ENCODE measurements at places on chromosomes 7 and 10.

- DNase-seq = no peak
These were observed 18.5 kb downstream of the MYH16 start for GRCh38 chr7:99290980-99291607.

- DNase-seq = no peak
These were observed 176.4 kb downstream of the XPNPEP1 start for GRCh38 chr10:109746861-109747260.

DNA sequence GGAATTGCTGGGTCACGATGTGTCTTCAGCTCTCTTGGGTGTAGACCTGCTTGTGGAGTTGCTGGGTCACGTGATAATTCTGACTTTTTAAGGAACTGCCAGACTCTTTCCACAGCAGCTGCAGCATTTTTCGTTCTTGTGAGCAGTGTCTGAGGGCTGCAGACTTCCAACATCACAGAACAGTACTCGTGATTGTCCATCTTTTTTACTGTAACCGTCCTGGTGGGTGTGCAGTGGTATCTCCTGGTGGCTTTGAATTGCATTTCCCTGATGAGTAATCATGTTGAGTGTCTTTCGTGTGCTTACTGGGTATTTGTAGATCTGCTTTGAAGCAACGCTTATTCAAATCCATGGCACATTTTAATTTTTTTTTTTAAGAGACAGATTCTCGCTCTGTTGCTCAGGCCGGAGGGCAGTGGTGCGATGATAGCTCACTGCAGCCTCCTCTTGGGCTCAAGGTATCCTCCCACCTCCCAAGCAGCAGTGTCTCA, 22.7 kb downstream of the INPP5A start:
- no peak for DNase-seq

GRCh38 chr10:17022466-17022825, 107.2 kb downstream of the CUBN start:
- no peak for DNase-seq

DNA sequence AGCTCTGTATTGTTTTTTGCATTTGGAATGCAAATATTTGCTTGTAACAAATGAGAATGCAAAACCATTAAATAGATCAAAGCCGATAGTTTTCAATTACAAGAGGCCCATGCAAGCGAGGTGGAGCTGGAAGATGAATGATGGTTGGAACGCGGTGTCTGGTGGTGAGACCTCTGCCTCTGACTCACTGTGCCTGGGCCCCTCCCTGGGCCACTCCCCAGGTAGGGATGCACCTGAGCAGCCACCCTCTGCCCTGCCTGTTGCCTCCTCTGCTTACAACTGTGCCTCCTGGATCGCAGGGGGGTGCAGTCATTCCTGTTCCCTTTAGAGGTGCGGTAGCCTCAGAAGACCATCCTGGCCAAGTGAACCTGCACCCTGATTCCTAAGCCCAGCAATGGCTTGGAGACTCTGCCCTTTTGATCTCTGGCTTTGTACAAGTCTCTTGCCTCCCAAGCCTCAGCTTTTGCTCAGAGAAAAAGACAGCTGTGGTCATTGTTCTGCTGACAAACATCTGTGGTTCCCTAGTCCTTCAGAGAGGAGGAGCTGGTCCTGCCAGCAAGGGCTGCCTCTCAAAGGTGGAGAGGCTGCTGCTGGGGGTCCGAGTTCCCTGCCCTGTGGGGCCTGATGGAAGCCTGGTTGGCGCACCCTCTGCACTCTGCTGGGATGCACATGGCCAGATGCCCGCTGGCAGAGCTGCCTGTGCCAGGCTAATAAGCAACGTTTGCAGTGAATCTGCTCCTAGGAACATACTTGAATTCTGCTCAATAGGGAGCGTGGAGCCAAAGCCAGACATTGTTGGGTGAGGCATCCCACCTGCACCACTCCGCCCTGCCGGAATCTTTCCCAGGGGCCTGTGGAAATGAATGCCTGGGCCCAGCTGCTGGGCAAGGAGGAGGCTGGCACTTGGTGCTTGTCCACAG, 126.3 kb upstream of the TCERG1L start:
- DNase-seq = no peak

DNA sequence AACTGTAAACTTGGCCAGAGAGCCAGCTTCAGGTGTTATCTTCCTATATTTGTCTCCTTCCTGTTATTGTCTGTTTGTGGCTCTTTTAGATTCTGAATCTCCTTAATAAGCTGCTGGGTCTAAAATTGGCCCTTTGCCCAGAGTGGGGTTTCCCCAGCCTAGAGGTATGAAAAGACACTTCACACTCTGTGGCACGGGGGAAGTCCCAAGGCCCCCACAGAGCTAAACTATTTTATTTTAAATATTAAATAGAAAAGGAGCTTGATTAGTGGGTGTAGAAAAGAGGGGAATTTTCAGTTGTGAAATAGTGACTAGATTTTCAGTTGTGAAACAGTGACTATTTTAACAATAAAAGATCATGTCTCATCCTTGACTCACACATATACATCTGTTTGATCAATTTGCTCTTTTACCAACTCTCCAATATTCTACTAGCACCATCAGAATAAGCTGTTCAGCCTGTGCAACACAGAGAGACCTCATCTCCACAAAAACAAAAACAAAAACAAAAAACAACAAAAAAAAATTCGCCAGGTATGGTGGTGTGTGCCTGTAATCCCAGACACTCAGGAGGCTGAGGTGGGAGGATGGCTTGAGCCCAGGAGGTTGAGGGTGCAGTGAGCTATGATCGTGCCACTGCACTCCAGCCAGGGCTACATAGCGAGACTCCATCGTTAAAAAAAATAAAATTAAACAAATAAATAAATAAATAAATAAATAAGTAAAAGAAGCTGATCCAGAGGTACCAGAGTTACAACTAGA, 24.9 kb upstream of the ADO start:
- no peak for DNase-seq

- DNase-seq = no peak
These were observed 3.5 kb upstream of the BMPER start for GRCh38 chr7:33901847-33902246.

DNA sequence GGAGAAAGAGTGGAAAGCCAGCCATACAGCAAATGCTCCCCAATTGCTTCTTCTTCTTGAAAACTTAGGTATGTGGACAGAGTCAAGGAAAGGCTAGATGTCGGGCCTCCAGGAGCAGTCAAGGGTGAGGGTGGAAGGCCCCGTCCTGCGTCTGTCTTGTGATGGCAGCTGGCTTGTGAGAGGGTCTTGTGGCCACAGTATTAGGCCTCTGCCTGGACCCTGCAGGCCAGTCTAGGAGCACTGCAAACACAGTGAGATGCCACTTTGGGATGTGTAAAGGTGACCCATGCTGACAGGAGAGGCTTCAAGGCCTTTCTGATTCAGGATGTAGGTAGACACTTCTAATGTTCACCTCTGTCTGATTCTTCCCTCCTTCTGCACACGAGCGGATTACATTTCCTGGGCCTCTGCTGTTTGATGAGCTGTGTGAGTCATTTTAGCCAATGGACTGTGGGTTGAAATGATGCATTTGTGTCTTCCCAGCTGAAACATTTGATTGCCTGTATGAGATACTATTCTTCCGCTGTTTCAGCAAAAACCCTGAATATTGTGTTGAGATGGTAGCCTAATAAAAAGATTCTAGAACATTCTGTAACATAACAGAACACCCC, 135.4 kb downstream of the EMX2 start:
- DNase-seq = no peak

GRCh38 chr10:2744547-2745200, 322.7 kb upstream of the PFKP start:
- DNase-seq = no peak

DNA sequence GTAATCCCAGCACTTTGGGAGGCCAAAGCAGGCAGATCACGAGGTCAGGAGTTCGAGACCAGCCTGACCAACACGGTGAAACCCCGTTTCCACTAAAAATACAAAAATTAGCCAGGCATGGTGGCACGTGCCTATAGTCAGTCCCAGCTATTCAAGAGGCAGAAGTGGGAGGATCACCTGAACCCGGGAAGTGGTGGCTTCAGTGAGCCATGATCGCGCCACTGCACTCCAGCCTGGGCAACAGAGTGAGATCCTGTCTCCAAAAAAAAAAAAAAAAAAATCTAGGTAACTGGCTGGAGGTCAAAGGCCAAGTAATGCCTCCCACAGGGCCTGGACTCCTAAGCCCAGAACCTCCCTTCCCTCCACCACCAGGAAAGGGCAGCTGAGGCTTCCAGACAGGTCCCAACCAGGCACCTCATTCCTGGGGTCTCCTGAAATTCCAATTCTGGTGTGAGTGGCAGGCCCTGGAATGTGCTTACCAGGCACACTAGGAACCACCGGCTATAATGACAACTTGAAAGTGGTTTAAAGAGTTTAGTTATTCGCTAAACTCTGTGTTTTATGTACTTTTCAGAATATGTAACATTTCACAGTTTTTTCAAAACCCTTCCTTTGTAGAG, 86.9 kb upstream of the TNRC18 start:
- no peak for DNase-seq

DNA sequence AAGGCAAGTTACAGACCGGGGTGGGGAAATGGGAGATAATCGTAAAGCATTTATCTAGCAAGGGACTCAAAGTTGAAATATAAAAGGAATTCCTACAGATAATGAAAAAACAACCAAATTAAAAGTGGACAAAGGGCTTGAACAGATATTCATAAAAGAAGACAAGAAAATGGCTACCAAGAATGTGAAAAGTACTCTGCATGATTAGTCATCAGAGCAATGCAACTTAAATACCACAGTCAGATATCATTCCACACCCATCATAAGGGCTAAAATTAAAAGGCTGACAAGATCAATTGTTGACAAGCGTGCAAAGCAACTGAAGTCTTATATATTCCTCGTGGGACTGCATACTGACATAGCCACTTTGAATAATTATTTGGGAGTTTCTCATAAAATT, 124.6 kb upstream of the RSU1 start:
- no peak for DNase-seq

DNA sequence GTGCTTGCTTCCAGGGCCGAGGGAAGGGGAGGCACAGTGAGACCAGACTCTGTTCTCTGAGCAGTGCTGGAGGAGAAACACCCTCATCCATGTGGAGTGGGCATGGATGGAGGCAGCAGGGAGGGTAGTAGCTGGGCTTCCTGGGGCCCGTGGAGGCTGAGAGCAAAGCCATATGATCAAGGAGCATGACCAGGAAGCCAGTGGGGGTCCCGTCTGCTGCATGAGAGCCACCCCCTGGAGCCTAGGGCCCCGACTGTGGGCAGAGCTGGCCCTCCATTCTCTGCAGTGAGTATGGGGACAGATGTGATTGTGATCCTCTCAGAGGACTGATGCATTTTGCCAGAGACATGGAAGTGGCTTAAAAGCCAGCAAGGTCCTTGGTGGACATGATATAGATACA, 61.6 kb downstream of the CCNY start:
- DNase-seq = no peak

GRCh38 chr7:128404886-128405470, 4.8 kb downstream of the IMPDH1 start:
- no peak for DNase-seq

- DNase-seq = no peak
These were observed 11.9 kb upstream of the ERVW-1 start for GRCh38 chr7:92489634-92490033.

GRCh38 chr7:126445991-126446390, 806.8 kb downstream of the GRM8 start:
- DNase-seq = no peak

GRCh38 chr7:50531401-50531911, 33.7 kb downstream of the DDC start:
- peak; percentile 85 for DNase-seq

DNA sequence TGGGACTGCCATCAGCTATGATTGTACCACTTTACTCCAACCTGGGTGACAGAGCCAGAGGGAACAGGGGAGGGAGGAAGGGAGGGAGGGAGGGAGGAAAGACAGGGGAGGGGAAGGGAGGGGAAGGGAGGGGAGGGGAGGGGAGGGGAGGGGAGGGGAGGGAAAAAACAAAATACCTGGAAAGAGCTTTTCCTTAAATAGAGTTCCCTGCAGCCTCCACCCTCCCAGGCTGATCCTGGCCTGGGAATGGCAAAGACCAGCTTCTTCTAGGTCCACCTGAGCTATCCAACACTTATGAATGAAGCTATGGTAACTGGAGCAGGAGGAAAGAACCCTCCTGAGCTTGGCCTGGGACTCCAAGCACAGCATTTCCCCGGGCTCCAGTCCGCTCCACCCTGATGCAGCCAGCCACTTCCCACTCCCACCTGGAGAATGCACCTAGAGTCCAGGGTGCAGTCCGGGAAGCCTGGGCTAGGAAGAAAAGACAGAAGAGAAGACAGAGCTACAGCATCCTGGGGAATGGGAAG, 66.1 kb downstream of the GRID1 start:
- DNase-seq = no peak

- DNase-seq = no peak
These were observed 379.4 kb downstream of the GALNT17 start for GRCh38 chr7:71511361-71511807.

GRCh38 chr7:4102231-4102841, 579.8 kb upstream of the FOXK1 start:
- DNase-seq = no peak

DNA sequence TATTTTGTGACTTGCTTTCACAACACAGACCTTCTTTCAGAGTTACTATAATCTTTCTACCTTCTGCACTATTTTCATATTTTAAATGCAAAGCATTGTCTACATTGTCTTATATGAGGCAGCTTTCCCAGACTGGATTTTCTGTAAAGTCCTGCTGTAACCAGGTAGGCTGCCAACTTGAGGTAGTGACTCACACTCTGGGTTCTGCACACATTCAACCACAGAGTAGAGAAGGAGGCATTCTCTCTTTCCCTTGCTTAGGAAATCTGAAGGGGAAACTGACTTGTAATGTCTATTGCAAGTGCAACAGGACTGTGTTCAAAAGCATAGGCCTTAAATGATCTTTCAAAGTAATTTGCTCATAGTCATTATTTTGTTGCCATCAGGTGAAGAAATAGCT, 461.4 kb downstream of the GRM8 start:
- DNase-seq = no peak

DNA sequence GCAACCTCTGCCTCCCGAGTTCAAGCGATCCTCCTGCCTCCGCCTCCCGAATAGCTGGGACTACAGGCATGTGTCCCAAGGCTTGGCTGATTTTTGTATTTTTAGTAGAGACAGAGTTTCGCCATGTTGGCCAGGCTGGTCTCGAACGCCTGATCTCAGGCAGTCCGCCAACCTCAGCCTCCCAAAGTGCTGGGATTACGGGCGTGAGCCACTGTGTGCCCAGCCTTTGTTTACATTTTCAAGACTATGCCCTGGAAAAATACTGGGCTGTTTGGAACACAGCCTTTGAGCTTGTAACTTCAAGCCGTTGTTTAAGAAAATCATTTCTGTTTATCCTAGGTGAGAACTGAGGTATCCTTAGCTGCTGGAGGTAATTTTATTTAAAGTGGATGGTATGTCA, 1.9 kb downstream of the ZKSCAN1 start:
- no peak for DNase-seq

- DNase-seq = no peak
These were observed 88.4 kb downstream of the ABCA13 start for GRCh38 chr7:48259463-48260280.

DNA sequence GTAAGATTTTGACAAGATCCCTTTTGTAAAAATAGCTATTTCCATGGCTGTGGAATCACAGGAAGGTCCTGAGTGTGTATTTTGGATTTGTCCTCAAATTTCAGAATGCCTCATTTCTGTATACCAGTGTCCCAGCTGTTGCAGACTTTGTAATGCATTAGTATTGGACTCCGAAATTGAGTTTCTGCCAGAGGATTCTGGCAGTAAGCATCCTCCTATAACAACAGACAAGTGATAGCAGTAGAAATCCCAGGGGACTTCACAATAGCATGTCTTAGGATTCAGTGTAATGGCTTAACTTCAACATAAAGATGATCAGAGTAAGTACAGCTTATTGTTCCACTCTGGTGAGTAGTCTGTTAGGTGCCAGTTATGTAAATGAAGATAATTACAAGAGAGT, 104.6 kb downstream of the FOXP2 start:
- DNase-seq = no peak

Data from T47D (cell line).